ENCODE measurements at places on chromosomes 1 and 21.
A peak's percentile ranks its signal among the peaks of the same experiment; 100 is the strongest.

- no peak for DNase-seq
Observed at GRCh38 chr1:14676400-14676799, 77.9 kb downstream of the KAZN start.

DNA sequence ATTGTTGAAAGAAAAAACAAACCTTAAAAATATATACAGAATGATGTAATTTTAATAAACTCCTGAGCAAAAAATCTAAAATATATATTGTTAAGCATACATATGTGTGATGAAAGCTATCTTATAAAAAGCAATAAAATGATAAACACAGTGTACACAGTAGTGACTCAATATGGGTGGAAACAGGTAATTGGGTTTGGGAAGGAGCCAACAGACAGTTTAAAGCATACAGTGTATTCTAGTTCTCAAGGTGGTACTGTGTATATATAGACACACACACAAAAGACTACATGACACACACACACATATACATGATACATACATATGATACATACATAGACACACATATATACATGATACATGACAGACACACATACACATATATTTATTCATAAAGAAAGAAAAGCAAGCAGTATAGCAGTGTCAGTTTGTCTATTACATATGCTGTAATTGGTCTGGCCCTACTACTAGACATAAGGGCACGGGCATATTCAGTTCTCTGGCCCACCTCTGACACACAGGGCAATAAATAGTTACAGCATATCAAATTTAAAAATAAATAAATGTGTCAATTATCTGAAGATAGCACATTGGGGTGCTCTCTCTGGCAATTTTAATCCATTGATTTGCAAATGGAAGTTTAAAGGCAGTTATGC lies 330.2 kb downstream of the S1PR1 start:
- DNase-seq, result no peak

DNA sequence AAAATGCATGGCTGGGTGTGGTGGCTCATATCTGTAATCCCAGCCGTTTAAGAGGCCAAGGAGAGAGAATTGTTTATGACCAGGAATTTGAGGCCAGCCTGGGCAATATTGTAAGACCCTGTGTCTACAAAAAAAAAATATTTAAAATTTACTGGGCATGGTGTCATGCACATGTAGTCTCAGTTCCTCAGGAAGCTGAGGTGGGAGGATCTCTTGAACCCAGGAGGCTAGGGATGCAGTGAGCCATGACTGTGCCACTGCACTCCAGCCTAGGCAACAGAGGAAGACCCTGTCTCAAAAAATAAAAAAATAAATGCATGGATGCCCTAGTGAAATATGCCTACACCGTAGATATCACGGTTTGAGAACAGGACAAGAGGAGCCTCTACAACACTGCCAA lies 1331.2 kb upstream of the B3GALT2 start:
- DNase-seq, result no peak

DNA sequence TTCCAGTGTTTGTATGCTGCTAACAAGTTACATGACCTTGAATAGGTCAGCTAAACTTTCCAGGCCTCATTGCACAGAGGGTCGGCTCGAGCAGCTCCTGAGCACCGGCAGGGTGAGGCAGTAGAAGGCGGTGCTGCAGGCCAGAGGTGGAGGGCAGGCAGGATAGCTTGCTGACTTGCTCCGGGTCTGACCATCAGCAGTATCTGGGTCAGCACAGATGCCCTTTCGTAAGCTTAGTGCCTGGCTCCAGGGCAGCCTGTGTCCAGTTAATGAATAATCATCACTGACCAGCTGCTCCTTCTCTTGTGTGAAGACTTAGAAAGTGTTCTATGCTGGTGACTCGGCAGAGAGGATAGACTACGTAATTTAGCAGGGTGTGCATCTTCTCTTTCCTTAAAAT lies 6.9 kb downstream of the MAPKAPK2 start:
- no peak for DNase-seq

DNA sequence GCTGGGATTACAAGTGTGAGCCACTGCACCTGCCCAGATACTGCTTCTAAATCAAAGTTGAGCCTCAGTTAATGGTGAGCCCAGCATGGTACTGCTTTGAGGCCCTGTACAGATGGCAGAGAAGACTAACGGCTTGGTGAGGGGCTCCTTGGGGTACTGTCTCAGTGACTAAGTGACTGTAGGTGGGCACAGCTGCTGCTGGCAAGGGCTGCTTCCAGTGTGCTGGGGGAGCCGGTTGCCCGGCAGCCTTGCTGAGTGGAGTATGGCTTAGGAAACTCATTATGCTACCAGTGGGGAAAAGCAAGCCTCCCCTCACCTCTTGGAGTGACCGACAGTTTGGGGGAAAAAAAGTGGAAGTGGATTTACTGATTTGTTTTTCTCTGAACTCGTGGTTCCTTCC lies 23.6 kb upstream of the ARHGEF10L start:
- DNase-seq, result no peak

DNA sequence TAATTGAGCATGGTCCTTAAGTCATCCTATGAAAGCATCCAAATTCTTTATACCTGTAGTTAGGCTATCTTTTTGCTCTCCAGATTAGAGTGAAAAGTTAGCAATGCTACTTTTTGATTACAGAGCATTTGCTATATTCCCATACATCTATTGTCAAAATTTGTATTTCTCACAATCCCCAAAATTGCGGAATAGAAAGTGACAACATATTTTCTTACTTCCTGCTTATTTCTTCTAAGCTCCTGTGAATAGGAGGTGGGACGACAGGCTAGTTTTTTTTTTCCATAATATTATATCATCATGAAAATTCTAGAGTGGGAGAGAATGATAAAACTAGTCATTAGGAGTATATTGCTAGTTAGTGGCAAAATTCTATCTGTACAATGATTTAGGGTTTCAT lies 264.0 kb upstream of the DPYD start:
- peak; percentile 4 for DNase-seq

GRCh38 chr1:39086386-39086785 lies 60.2 kb downstream of the NDUFS5 start:
- DNase-seq, result no peak

DNA sequence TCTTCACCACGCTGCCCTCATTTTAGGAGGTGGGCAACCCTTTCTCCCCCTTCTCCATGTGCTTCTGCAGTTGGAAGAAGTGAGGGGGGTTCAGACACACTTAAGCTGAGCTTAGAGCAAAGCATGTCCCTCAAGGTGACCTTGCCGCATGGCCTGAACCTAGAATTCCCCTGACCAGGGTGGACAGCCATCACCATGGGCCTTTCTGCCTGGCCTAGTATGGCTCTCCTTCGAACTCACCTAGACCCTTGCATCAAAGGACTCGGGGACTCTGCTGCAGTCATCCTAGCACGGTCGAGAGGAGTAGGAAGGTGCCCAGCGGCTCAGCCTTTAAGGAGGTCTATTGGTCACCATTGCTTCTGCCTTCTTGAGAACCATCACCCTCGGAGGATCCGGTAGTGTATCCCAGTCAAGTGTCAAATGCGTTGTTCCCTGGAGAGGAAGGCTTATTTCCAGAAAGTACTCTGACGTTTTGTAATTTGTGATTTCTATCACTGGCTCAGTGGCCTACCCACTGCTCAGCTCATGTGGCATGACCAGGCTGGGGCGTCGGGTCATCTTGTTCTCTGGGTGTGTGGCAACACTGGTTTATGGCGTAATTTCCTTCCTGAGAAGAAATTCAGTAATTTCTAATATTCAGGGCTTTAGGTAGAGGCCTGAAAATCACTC lies at the start of gene KCNE1:
Gene KCNE1 (minus strand): TSS at position 424 of the 669 bp plus-strand sequence. CDS start 62,576 bp downstream, outside the sequence.
- peak; percentile 90 for DNase-seq
